ENCODE measurements at places on chromosomes 13 and 19.
A peak's percentile ranks its signal among the peaks of the same experiment; 100 is the strongest.

GRCh38 chr13:72427757-72428528, 299.5 kb downstream of the MZT1 start:
- no peak for DNase-seq

DNA sequence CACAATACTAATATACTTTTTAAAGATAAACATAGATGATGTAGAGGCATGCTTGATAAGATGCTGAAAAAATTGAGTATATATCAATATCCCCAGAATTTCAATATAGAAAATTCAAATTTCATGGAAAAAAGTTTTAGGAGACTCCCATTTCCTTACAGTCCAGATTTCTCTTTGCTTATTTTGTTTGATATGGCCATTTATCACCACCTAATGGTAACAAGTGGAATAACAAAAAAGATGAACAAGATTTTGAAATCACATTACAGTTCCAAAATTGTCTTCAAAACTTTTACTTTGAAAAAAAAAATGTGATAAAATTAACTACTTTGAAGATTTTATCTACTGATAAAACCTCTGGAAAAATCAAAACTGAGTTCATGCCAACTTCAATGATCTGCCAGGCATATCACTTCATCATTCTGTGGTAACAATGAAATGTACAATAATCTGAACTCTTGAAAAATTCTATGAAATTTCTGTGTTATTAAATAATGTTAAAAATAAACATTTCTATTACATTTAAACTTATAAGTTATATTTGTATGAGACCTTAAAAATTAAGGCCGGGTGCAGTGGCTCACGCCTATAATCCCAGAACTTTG, 17.5 kb downstream of the MIPEP start:
- peak; percentile 3 for DNase-seq

GRCh38 chr19:20858218-20858617, 64.8 kb upstream of the ZNF85 start:
- DNase-seq = no peak

DNA sequence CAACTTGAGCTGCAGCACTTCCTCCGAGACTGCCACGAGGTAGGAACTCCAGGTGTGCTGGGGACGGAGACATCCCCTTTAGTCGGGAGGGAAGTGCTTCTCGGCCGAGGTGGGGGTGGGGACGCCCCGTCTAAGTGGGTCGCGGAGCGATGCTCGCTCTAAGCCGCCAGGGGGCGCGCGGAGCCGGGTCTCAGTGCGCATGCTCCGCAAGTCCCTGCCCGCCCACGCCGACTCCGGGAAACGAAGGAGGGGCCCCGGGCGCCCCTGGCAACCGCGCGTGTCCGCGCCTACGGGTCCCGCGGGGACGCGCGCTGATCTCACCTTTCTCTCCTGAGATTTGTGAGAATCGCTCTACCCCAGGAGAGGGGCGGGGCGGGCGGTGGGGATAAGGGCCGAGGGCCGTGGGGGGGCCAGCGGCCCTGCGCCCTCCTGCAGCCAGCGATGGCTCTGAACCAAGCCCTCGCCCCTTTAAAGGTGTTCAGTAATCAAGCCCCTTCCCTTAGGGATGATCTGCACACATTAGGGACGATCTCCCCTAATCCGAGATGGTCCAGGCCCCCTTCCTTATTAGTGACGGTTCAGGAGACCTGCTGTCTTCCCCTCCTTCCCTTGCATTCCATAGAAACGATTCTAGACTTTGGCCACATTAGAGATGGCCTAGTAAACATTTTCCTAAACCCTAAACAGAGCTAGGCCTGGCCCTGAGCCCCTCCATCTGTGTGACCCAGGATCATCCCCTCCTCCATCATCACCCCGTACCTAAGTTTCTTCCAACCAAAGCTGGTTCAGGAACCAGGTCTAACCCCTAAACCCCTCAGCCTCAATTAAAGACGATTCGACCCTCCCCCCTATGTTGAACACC, 47.3 kb upstream of the SHKBP1 start:
- DNase-seq = peak; percentile 89

- DNase-seq = no peak
Observed at GRCh38 chr19:41530761-41531301, 45.1 kb upstream of the CEACAM21 start.

DNA sequence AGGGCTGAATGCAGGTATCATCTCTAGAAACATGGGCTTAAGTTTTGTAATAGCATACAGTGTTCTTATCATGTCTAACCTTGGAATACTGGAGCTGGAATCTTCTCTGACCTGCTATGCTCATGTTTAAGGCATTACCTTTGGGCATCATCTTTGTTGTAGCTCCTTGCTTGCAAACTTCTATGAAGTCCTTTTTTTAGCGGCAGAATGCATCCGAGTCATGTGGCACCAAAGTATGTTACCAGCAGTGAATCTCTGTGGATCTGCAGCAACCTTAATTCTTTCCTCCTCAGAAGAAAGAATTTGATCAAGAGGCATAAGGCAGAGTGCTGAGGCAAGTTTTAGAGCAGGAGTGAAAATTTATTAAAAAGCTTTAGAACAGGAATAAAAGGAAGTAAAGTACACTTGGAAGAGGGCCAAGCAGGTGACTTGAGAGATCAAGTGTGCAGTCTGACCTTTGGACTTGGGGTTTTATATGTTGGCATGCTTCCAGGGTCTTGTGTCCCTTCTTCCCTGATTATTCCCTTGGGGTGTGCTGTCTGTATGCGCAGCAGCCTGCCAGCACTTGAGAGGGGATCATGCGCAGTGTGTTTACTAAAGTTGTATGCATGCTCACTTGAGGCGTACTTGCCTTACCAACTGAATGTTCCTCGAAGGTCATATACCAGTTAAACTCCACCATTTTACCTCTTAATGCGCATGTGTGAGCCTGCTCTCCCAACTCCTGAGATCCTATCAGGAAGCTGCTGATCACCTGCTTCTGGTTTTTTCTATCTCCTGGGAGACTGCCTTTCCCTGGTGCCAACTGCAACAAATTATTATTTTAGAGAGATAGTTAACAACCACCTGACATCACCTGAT, 115.5 kb downstream of the LACC1 start:
- DNase-seq = no peak

GRCh38 chr13:29684441-29684840, 89.0 kb upstream of the SLC7A1 start:
- DNase-seq = no peak

DNA sequence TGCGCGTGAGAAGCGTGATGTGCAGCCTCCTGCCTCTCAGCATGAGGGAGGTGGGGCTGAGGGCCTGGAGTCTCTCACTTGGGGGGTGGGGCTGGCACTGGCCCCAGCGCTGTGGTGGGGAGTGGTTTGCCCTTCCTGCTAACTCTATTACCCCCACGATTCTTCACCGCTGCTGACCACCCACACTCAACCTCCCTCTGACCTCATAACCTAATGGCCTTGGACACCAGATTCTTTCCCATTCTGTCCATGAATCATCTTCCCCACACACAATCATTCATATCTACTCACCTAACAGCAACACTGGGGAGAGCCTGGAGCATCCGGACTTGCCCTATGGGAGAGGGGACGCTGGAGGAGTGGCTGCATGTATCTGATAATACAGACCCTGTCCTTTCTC, 8.7 kb downstream of the CD177 start:
- no peak for DNase-seq

DNA sequence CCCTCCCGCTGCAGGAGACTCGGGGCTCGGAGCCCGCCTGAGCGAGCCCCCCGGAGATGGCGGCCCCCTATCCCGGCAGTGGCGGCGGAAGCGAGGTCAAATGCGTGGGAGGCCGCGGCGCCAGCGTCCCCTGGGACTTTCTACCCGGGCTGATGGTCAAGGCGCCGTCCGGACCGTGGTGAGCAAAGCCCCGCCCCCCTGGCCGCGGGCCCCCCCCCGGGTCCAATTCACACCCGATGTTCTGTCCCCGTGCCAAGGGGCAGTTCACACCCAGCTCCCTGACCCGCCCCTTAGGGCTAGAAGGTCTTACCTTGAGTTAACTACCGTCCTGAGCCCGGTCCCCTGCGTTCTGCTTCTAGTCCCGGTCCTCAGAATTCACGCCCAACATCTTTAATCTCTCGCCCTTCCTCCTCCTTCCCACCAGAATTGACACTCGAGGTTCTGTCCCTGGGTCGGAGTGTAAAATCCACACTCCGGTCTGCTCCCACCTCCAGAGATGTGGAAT, 1.4 kb downstream of the NPAS1 start:
- no peak for DNase-seq

DNA sequence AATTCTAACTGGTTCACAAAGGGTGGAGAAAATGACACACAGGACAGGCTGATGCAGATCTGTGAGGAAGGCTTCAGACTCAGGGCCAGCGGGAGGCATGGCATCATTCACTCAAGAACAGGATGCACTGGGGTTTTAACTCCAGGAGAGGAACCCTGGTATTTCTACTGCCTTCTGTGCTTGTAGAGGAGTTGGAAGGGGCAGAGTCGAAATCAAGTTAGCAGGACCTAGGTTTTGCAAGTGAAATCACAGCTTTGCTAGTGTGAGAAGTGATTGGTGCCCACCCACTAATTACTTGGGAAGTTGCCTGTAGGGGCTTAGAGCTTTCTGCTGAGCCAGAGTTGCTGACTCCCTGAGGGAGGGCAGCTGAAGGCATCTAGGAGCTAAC, 92.7 kb downstream of the AKAP11 start:
- DNase-seq = no peak

DNA sequence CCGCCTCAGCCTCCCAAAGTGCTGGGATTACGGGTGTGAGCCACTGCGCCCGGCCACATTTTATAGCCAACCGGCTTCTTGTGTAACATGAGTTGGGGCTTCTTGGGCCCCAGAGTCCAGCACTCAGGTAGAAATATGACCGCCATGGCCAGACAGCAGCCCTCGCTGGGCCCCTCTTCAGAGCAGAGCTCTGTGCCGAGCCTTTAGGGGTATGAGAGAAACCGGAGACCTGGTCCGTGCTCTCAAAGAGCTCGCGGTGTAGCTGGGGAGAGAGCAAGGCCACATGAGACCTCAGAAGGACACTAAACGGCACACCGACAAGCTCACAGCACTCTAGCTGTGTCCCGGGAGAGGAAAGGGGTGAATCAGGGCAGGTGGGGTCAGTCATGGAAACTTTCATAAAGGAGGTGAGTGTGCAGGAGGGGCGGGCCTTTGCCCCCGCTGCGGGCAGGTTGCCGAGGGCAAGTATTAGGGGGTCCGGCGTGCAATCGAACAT, 15.8 kb downstream of the ACTN4 start:
- DNase-seq = no peak

GRCh38 chr13:110590577-110590976, 24.8 kb upstream of the NAXD start:
- no peak for DNase-seq

DNA sequence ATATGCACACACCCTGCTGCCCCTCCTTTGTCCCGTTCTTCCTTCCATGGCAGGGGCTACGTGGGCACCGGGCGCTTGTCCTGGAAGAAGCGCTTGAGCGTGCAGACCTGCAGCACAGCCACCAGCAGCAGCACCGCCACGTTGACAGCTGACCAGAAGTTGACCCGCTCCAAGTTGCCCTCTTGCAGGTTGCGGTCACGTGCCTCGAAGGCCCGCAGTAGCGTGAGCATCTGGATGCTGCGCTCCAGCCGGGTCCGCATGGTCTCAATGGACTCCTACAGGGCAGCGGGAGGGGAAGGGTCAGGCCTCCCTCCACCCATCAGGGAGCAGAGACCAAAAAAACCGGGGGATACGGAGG, 3.1 kb downstream of the TMED1 start:
- no peak for DNase-seq

DNA sequence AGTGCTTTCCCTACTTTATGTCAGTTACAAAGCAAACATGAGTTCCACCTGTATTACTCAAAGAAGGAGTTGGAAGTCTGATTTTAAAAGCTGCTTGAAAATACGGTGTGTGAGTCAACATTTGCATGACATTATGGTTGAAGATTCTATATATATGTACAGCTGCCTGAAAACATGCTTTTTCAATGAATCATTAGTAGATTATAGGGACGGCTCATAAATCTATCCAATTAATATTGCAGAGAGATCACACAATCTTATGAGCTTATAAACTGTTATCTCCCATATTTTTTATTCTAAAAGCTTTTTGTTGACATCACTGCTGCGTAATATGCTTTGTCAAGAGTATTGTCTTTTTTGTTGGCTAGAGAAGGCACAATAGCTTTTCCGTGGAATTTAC, 873.8 kb downstream of the SLITRK6 start:
- DNase-seq = peak; percentile 84

DNA sequence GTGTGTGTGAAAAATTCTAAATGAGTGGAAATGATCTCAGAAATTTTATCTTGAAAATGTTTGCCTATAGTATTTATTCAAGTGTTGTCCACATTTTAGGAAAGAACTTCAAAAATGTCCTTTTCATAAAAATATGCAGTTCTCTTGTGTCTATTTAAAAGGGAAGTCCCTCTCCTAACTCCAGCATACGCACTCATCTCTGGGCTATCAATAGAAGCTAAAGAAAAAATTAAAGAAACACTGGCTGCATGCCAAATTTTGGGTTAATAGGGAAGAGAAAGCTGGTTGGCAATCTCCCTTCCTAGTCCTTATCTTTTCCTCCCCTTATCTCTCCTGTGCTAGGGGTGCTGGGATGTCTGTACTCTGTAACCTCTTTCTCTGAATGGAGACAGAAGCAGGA, 313.3 kb downstream of the ENOX1 start:
- DNase-seq = no peak

DNA sequence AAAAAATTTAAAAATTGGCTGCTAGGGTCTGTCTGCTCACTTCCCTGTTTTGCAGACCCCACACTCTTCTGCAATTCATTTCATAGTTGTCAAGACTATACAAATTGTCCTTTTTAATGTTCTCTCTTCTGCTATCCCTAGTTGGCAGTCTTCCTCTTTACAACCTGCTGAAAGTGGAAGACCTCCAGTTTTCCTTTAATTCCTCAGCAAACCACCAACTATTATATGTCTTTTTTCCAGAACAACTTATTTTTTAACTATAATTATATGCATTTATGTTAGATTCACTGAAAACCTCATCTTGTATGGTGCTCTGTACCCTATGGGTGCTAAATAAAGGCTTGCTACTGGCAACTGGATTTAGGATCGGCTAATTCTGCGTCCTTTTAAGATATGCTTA, 1.1 kb upstream of the PHF11 start:
- DNase-seq = no peak

- no peak for DNase-seq
Observed at GRCh38 chr19:56712611-56713276, 41.2 kb upstream of the ZNF835 start.

GRCh38 chr13:48852911-48853727, 122.6 kb upstream of the FNDC3A start:
- DNase-seq = no peak

DNA sequence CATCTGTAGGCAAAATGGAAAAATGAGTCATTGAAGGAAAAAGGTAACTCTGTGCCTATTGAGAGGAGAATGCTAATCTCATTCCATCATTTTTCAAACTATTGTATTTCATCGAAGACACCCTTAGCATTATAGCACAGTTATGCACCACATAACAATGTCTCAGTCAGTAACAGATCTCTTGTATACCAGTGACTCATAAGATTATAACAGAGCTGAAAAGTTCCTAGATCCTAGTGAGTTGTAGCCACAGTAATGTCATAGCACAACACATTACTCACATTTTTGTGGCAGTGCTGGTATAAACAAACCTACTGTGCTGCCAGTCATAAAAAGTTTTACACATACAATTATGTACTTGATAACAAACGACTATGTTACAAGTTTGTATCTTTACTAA, 1077.6 kb downstream of the DIAPH3 start:
- DNase-seq = no peak

- DNase-seq = no peak
Observed at GRCh38 chr13:70386919-70387318, 278.7 kb upstream of the KLHL1 start.
